ENCODE measurements at places on chromosomes 11 and 22. TPM values are rescaled to one million over a fixed set of nuclear protein-coding genes. Genes with fewer than 3 reads are reported as not detected.

Gene PANX3
- not detected for total RNA-seq

Gene IL10RA
- total RNA-seq = not detected

Gene VPREB1
- total RNA-seq = not detected

Gene SCGB1A1
- total RNA-seq = 0.32 TPM

Gene ASCL2
- not detected for total RNA-seq

Gene FUT4
- total RNA-seq = 2.9 TPM

Gene MS4A3
- not detected for total RNA-seq

Gene SMTNL1
- total RNA-seq = not detected

Gene MICAL2
- total RNA-seq = 169 TPM

Gene EMID1
- 0.23 TPM for total RNA-seq

Gene PHRF1
- 44.8 TPM for total RNA-seq

Gene CATSPERZ
- 3.3 TPM for total RNA-seq

Gene CCDC73
- not detected for total RNA-seq
